ENCODE measurements at places on chromosomes 4 and X.

DNA sequence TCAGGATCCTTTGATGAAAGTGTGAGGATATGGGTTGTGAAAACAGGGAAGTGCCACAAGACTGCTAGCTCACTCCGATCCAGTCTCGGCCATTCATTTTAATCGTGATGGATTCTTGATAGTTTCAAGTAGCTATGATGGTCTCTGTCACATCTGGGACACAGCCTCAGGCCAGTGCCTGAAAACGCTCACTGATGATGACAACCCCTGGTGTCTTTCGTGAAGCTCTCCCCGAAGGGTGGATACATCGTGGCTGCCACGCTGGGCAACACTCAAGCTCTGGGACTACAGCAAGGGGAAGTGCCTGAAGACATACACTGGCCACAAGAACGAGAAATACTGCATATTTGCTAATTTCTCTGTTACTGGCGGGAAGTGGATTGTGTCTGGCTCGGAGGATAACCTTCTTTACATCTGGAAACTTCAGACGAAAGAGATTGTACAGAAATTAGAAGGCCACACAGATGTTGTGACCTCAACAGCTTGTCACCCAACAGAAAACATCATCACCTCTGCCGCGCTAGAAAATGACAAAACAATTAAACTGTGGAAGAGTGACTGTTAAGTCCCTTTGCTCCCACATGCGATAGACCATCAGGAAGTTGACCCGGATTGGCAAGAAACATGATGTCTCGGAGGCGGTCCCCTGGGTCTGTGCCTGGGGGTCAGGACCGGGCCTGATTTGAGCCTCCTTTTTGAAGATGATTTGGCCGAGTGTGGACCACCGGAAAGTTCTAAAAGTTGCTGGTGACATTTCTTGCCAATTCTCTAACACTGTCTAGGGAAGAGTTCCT is 22.2 kb downstream of the LIAS start:
- H3K27me3 ChIP-seq: no peaks in the 10 kb centered on the region
- H3K4me1 ChIP-seq: no peaks in the 10 kb centered on the region
- no peak overlapping the region for H3K4me3 ChIP-seq
- H3K36me3 ChIP-seq: peaks cover 3% of the 10 kb centered on the region

GRCh38 chr4:42420140-42420539 is 22.9 kb downstream of the SHISA3 start:
- no peaks in the 10 kb centered on the region for H3K4me1 ChIP-seq
- H3K36me3 ChIP-seq: peaks cover 3% of the 10 kb centered on the region

DNA sequence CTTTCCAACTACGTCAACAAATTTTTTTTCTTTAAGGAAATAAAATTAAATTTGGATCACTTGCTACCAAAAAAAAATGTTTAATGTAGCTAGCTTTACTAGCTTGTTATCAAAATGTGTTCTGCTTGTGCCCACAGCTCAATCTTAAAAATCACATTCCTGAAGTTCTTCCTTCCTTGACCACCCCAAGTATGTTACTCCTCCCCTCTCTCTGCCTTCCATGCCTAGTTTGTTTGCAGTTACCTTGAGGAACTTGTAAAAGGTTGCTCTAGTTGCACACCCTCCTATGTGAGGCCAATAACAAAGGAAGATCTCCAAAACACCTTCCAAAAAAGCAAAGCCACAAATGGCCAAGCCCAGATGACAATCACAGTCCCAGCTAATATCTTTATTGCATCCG is 19.6 kb upstream of the TMEM184C start:
- no peaks in the 10 kb centered on the region for H3K36me3 ChIP-seq
- H3K27me3 ChIP-seq: no peaks in the 10 kb centered on the region
- no peak overlapping the region for H3K4me3 ChIP-seq
- peak overlapping the region; percentile 33 for H3K27ac ChIP-seq

- no peak for DNase-seq
- no peak overlapping the region for H3K27ac ChIP-seq
- no peaks in the 10 kb centered on the region for H3K36me3 ChIP-seq
Measured at GRCh38 chrX:10049236-10049635, 82.1 kb downstream of the CLDN34 start.

- DNase-seq: no peak
- no peaks in the 10 kb centered on the region for H3K27me3 ChIP-seq
- no peak overlapping the region for H3K4me3 ChIP-seq
- no peak overlapping the region for H3K27ac ChIP-seq
- no peaks in the 10 kb centered on the region for H3K4me1 ChIP-seq
Measured at GRCh38 chrX:65873385-65873784, 166.5 kb downstream of the VSIG4 start.

DNA sequence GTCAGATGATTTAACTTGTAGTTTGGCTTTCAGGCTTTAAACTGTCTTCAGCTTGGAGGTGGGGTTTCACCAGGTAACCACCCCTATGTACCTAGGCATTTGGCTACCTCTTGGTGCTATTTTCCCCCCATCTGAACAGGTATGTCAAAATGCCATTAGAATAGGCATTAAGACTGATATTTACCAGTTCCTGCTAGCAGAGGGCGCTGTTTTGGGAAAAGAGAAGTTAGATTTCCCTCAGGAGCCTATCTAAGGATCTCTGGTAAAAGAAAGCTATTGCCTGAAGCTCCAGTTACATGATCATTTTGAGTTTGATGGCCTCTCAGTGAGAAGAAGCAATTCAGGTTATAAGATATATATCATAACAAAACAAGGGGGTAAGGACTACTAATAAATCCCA is 879.1 kb downstream of the SH3BGRL start:
- no peaks in the 10 kb centered on the region for H3K36me3 ChIP-seq
- no peak overlapping the region for H3K27ac ChIP-seq
- DNase-seq: no peak
- no peaks in the 10 kb centered on the region for H3K27me3 ChIP-seq
- H3K4me3 ChIP-seq: no peak overlapping the region

GRCh38 chr4:168731706-168732414 is 235.0 kb downstream of the PALLD start:
- no peaks in the 10 kb centered on the region for H3K36me3 ChIP-seq
- H3K4me1 ChIP-seq: peaks cover 17% of the 10 kb centered on the region
- no peak for DNase-seq
- no peak overlapping the region for H3K27ac ChIP-seq

- no peaks in the 10 kb centered on the region for H3K4me1 ChIP-seq
- H3K36me3 ChIP-seq: no peaks in the 10 kb centered on the region
- DNase-seq: no peak
- no peak overlapping the region for H3K27ac ChIP-seq
- H3K4me3 ChIP-seq: no peak overlapping the region
Measured at GRCh38 chr4:147518846-147519767, 38.2 kb downstream of the EDNRA start.

- no peak overlapping the region for H3K27ac ChIP-seq
- H3K36me3 ChIP-seq: no peaks in the 10 kb centered on the region
- no peaks in the 10 kb centered on the region for H3K4me1 ChIP-seq
- H3K4me3 ChIP-seq: no peak overlapping the region
Measured at GRCh38 chr4:183352546-183352945, 30.3 kb upstream of the CLDN24 start.

DNA sequence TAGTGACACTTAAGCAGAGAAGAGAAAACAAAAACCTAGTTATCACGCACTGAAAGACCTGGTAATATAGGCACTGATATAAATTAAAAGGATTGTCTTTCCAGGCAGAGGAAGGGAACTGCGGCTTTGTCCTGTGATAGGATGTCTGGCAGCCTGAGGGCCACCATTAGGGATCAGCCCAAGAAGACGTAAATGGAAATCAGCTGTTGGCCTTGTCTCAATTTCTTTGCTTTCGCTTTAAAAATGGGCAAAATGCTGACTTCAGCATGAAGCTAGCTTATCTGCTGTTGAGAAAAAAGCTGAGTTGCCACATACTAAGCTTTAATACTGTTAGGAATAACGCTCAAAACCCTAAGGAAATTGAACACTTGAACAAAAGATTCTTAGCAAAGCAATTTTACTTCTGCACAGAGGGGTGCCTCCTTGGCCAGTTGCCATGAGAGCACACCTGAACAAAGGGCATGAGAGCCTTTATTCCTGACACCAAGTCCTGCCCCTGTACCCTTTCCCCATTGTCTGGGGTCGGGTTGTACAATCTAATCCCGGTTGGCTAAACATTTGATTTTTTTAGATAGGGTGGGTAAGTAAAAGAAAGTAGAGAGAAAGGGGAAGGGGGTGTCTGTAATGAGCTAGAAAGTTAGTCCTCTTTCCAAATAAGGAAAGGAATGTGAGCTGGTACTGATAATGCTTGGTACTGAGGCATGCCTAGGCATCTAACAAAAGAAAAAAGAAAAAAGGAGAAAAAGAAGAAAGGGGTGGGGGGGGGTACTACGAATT is 85.1 kb upstream of the UCP1 start:
- H3K36me3 ChIP-seq: peaks cover 19% of the 10 kb centered on the region
- no peaks in the 10 kb centered on the region for H3K4me1 ChIP-seq
- peak overlapping the region; percentile 27 for H3K27ac ChIP-seq
- peak overlapping the region; percentile 57 for H3K4me3 ChIP-seq

GRCh38 chr4:24794916-24795665 is at the start of gene SOD3:
Gene SOD3 (plus strand): TSS chr4:24795573. CDS start chr4:24799522, 3,949 bp downstream.
- no peaks in the 10 kb centered on the region for H3K27me3 ChIP-seq
- no peaks in the 10 kb centered on the region for H3K36me3 ChIP-seq
- no peaks in the 10 kb centered on the region for H3K4me1 ChIP-seq
- H3K27ac ChIP-seq: peak within 1 kb of the TSS; percentile 97
- H3K4me3 ChIP-seq: peak within 1 kb of the TSS; percentile 59
- peak; percentile 96 for DNase-seq

DNA sequence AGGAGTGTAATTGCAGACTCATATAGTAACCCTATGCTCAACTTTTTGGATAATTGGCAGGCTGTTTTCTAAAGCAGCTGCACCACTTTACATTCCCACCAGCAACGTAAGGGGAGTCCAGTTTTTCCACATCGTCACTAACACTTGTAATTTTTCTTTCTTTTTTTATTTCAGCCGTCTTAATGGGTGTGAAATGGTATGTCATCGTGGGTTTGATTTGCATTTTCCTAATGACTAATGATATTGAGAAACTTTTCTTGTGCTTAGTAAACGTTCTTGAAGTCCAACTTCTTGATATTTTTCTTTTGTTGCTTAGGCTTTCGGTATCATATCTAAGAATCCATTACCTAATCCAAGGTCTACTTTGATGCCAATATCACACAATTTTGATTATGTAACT is 95.3 kb upstream of the IL1RAPL1 start:
- DNase-seq: no peak
- no peaks in the 10 kb centered on the region for H3K4me1 ChIP-seq
- no peaks in the 10 kb centered on the region for H3K27me3 ChIP-seq

DNA sequence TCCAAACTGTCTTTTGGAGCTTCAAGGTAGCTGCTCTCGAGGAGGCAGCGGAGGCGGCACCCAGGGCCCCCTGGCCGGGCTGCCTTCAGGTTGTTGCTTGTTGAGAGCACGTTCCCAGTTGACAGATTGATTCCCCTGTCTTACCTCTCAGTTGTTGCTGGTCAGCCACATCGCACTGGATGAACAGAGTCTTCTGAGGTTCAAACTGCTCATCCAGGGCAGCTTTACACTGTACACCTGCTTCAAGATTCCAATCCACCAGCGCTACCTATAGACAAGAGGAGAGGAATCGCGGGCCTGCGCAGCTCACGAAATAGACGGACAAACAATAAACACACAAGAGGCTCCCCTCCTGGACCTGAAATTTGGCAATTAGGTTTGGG is 497 bp downstream of the HPGD start:
- H3K27ac ChIP-seq: no peak overlapping the region
- no peaks in the 10 kb centered on the region for H3K27me3 ChIP-seq
- peaks cover 5% of the 10 kb centered on the region for H3K4me1 ChIP-seq
- no peak for DNase-seq

- H3K27ac ChIP-seq: peak within 1 kb of the TSS; percentile 59
- peak; percentile 32 for DNase-seq
- H3K36me3 ChIP-seq: no peaks in the 10 kb centered on the region
- no peaks in the 10 kb centered on the region for H3K27me3 ChIP-seq
- H3K4me3 ChIP-seq: peak within 1 kb of the TSS; percentile 56
Measured at GRCh38 chrX:153763989-153764755, at the start of gene PLXNB3. Gene PLXNB3 (plus strand): TSS chrX:153764249. CDS start chrX:153765536, 1,287 bp downstream.

GRCh38 chr4:168853770-168854169 is 156.3 kb downstream of the CBR4 start:
- DNase-seq: no peak
- H3K27ac ChIP-seq: peak overlapping the region; percentile 99
- peaks cover 17% of the 10 kb centered on the region for H3K36me3 ChIP-seq
- H3K27me3 ChIP-seq: no peaks in the 10 kb centered on the region
- H3K4me1 ChIP-seq: peaks cover 92% of the 10 kb centered on the region
- H3K4me3 ChIP-seq: no peak overlapping the region

DNA sequence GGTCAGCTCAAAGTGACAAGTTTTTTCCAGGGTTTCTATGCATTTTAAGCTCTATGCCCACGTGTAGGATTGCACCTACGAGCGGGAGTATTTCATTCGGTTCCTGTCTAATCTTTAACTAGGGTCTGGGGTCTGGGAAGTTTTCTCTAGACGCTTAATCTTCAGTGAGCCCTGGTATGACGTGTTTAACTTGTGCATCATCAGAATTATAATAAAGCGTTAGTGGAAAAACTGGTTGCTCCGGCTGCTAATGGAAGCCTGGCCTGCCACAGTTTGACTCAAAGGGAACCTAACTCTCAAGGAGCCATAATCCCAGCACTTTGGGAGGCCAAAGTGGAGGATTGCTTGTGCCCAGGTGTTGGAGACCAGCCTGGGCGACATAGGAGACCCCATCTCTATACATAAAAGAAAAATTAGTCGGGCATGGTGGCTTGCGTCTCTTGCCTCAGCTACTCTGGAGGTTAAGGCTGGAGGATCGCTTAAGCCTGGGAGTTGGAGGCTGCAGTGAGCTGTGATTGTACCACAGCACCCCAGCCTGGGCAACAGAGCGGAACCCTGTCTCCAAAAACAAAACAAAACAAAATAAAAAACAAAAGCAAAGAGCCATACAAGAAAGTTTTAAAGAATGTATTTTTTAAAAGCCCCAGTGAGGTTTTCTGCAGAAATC is 30.2 kb downstream of the ARSD start:
- H3K4me3 ChIP-seq: no peak overlapping the region
- no peaks in the 10 kb centered on the region for H3K36me3 ChIP-seq

DNA sequence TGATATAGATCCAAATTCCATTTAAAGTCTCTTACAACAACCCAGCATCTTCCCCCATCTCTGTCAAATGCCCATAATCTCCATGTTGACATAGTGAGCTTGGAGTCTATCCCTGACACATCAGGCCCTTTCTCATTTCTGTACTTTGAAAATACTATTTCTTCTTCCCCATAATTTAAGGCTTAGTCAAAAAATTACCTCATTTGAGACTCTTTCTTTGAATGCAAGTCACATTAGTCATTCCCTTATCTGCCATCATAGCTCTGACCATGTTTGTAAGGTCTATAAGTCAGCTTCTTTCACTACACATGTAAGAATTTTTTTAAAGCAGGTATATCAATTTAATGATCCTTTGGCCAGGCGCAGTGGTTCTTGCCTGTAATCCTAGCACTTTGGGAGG is 99.9 kb downstream of the DDX60 start:
- no peaks in the 10 kb centered on the region for H3K4me1 ChIP-seq
- no peak overlapping the region for H3K4me3 ChIP-seq
- no peak for DNase-seq
- no peaks in the 10 kb centered on the region for H3K27me3 ChIP-seq
- no peak overlapping the region for H3K27ac ChIP-seq
- peaks cover 49% of the 10 kb centered on the region for H3K36me3 ChIP-seq

- H3K36me3 ChIP-seq: no peaks in the 10 kb centered on the region
- no peaks in the 10 kb centered on the region for H3K4me1 ChIP-seq
- no peak overlapping the region for H3K4me3 ChIP-seq
- DNase-seq: no peak
Measured at GRCh38 chr4:41384992-41385391, 128.3 kb downstream of the UCHL1 start.

GRCh38 chrX:136745215-136746173 is 35.2 kb downstream of the ARHGEF6 start:
- H3K4me1 ChIP-seq: no peaks in the 10 kb centered on the region
- no peak for DNase-seq
- H3K4me3 ChIP-seq: no peak overlapping the region
- peak overlapping the region; percentile 0 for H3K27ac ChIP-seq
- H3K36me3 ChIP-seq: no peaks in the 10 kb centered on the region
